ENCODE measurements at places on chromosomes 16 and 17. TPM values are rescaled to one million over a fixed set of nuclear protein-coding genes. Genes with fewer than 3 reads are reported as not detected.

Gene TNFRSF17
- not detected for total RNA-seq

DNA sequence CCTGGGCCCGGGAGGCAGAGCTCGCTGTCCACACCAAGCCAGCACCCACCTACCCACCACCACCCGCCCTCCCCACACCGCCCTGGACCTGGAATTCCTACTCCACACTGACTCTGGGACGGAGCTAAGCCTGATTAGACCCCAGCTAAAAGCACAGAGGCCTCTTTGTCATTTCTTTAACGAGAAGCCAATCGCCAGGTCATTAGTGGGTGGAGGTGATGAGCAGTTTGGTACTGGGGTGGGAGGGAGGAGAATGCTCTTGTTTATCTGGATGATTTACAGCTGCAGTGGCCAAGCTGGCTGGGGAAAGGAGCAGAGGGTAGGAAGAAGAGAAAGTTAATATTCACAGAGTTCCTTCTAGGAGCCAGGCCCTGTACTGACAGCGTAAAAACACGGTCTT lies 6.0 kb upstream of the BHLHA9 start:
- no peak overlapping the region for H3K4me3 ChIP-seq
- DNase-seq = no peak
- H3K27ac ChIP-seq = no peak overlapping the region
- H3K27me3 ChIP-seq = no peaks in the 10 kb centered on the region
- no peaks in the 10 kb centered on the region for H3K36me3 ChIP-seq
- peaks cover 14% of the 10 kb centered on the region for H3K4me1 ChIP-seq

Gene P2RX5
- 0.43 TPM for total RNA-seq

DNA sequence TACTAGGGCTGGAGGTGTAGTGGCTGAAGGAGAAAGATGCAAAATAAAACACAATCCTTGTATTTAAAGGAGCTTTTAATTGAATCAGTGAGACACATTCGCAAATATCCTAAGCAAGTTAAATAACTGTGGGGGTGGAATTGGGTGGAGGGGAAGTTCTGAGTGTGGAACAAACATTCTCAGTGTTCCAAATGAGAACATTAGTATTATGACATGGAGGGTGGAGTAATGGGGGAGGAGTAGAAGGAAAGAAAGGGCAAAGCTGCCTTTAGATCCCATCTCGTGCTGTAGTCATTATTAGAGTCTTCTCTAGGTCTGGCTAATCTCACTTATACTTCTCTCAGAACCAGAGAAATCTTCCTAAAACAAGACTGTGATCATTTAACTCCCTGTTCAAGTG lies 169.7 kb downstream of the ANKFN1 start:
- H3K4me3 ChIP-seq = no peak overlapping the region
- no peak overlapping the region for H3K27ac ChIP-seq
- no peak for DNase-seq
- H3K27me3 ChIP-seq = peaks cover 17% of the 10 kb centered on the region
- no peaks in the 10 kb centered on the region for H3K36me3 ChIP-seq

GRCh38 chr17:19263641-19264051 lies 26.5 kb downstream of the EPN2 start:
- H3K4me3 ChIP-seq = no peak overlapping the region
- peaks cover 66% of the 10 kb centered on the region for H3K4me1 ChIP-seq
- H3K36me3 ChIP-seq = no peaks in the 10 kb centered on the region
- no peaks in the 10 kb centered on the region for H3K27me3 ChIP-seq
- DNase-seq = no peak

DNA sequence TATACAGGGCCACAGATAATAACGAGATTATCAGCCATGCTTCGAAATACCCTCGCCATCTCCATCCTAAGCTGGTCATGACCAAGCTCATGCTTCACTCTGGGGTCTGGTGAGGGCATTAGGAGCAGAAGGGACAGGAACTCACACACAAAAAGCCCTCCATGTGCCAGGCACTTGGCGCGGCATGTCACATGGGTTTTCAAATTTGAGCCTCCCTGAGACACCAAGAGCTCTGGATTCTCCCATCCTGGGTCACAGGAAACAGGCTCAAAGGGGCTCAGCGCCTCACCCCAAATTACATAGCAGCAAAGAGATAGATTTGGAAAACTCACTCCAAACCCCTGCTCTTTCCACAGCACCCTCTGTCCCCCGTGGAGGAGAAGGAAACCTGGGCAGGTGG lies 239.5 kb downstream of the GSG1L start:
- H3K4me3 ChIP-seq = no peak overlapping the region
- no peak for DNase-seq
- no peaks in the 10 kb centered on the region for H3K36me3 ChIP-seq

DNA sequence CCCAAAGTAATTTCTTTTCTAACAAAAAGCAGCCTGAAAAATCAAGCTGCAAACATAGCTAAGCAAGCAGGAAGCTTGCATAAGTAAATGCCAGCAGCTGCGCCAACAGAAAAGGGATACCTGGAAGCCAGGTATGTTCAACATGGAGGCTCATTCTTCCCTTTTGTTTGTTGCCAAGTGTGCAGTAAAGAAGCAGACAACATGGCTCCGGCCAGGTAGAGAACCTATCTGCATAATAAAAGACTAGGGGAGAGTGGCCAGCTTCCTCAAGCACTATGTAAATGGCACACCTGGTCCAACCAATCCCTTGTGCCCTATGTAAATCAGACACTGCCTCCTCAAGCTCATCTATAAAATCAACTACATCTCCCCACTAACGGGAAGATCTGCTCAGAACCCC lies 1407.0 kb downstream of the CDH11 start:
- no peaks in the 10 kb centered on the region for H3K36me3 ChIP-seq
- DNase-seq = no peak

Gene COQ9
- total RNA-seq = 50.1 TPM

- H3K27ac ChIP-seq = no peak overlapping the region
- H3K4me1 ChIP-seq = no peaks in the 10 kb centered on the region
- H3K36me3 ChIP-seq = peaks cover 5% of the 10 kb centered on the region
- H3K27me3 ChIP-seq = no peaks in the 10 kb centered on the region
These were observed 38.3 kb upstream of the NAT9 start for GRCh38 chr17:74814453-74814852.

Gene C17orf107
- 0.78 TPM for total RNA-seq

DNA sequence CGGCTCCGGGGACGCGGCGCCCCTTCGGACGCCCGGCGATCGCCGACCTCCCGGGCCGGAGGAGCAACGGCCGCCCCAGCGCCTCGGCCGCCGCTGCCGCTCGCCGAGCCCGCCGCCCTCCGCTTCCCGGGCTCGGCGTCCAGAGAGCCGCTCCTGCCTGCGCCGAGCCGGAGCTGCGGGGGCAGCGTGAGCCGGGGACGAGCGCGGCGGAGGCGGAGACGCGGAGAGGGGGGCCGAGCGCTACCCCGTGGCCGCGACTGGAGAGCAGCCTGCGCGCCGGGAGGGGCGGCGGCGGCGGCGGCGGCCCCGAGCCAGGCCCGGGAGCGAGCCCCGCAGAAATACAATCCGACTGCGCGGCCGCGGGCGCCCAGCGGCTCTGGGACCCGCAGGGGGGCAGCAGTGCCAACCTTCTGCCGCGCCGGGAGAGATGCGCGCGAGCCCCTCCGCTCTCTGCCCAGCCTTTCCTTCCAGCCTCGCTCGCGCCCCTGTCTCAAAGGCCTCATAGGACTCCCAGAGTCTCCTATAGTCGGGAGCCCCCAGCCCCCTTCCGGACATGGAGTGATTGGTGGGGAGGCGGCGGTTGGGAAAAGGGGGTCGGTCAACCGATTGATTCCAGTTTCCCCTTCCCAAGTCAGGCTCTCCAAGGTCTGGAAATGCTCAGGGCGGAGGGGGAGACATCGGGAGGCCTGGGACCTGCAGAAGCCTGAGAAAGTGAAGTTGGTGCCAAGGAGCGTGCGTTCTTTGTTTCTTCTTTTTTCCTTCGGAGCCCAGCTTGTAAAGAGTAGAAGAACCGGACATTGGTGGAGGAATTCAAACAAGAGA lies 1.0 kb upstream of the SDK2 start:
- H3K27me3 ChIP-seq = peaks cover 39% of the 10 kb centered on the region
- no peaks in the 10 kb centered on the region for H3K36me3 ChIP-seq
- H3K4me3 ChIP-seq = peak overlapping the region; percentile 51
- no peak for DNase-seq
- H3K27ac ChIP-seq = no peak overlapping the region
- peaks cover 33% of the 10 kb centered on the region for H3K4me1 ChIP-seq

Gene ARHGDIA
- 433 TPM for total RNA-seq

DNA sequence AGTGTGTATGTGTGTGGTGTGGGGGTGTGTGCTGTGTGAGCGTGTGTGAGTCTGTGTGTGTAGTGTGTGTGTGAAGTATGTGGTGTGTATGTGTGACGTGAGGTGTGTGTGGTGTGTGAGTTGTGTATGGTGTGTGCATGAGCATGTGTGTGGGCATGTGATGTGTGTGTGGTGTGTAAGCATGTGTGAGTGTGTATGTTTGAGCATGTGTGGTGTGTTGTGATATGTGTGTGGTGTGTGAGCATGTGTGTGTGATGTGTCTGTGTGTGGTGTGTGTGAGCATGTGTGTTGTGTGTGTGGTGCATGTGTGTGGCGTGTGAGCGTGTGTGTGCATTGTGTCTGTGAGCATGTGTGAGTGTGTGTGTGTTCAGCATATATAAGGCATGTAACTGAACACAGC lies 20.9 kb downstream of the MAPT start:
- DNase-seq = no peak
- H3K27ac ChIP-seq = no peak overlapping the region
- peaks cover 3% of the 10 kb centered on the region for H3K36me3 ChIP-seq
- H3K4me1 ChIP-seq = no peaks in the 10 kb centered on the region
- H3K4me3 ChIP-seq = no peak overlapping the region

- H3K27ac ChIP-seq = no peak overlapping the region
- DNase-seq = peak; percentile 54
- no peaks in the 10 kb centered on the region for H3K36me3 ChIP-seq
- no peaks in the 10 kb centered on the region for H3K27me3 ChIP-seq
- H3K4me3 ChIP-seq = no peak overlapping the region
These were observed 151.7 kb downstream of the CBLN1 start for GRCh38 chr16:49129935-49130334.

- no peak overlapping the region for H3K27ac ChIP-seq
These were observed 93.3 kb downstream of the SOCS1 start for GRCh38 chr16:11162586-11163268.

Gene SOX15
- 0.78 TPM for total RNA-seq

Measured in osteocyte (in vitro differentiated cells).